ENCODE measurements at places on chromosomes 6 and 20.

- DNase-seq, result no peak
Measured at GRCh38 chr6:53302678-53303360, 45.9 kb downstream of the ELOVL5 start.

- DNase-seq, result no peak
Measured at GRCh38 chr20:50130356-50130723, 17.4 kb upstream of the UBE2V1 start.

DNA sequence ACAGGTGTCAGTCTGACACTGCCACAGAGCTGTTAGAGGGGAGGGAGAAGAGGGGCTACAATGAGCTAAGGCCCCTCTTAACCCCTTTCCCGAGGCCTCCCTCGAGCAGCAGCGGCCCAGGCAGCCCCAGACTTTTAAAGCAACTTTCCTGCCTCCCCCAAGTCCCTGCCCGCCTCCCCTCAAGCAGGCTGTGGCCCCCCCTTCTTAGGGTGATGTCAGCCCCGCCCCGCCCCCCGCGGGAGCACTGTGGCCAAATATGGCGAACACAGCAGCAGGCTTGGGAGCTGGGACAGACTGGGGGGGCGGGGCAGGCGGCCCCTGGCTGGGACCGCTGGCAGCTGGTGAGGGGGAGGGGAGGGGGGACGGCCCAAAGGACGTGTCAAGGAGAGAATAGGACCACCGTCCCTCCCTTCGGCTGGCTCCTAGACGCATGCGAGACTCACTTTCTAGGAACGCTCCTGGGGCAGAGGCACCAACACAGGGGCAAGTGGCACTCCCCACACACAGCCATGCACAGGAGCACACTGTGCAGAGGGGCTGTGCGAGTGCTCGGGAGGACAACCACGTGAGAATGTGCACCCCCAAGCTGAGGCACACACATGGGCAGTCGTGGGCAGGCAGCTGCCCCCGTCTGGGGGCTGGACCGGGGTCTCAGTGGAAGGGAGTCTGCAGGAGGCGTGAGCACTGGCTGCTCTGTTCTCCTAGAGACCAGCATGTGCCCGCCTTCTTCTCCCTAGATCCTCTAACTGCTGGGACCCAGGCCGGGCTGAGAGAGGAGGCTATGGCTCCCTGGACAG, 6.7 kb downstream of the TEAD3 start:
- DNase-seq, result no peak

GRCh38 chr6:79042799-79043126, 35.3 kb downstream of the PHIP start:
- DNase-seq, result no peak

GRCh38 chr20:40961686-40962640, 66.7 kb upstream of the TOP1 start:
- no peak for DNase-seq

DNA sequence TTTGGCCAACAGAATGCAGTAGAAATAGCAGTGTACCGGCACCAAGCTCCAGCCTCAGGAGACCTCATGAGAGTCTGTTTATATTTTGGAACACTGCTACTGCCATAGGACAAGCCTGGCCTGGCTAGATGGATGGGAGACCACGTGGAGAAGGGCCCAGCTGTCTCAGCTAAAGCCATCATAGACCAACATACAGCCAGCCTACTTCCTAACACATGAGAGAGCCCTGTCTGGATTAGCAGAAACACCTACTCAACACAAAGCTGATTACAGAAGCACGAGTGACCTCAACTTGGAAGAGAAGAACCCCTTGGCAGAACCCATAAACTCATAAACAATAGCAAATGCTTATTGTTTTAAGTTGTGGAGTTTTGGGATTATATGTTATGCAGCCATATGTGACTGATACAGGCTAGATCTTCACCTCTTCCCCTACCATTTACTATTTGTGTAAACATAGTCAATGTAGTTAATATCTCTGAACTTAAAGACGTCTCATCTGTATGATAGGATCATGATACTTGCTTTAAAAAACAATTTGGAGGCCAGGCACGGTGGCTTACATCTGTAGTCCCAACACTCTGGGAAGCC, 199.4 kb upstream of the ZNF217 start:
- DNase-seq, result no peak

- DNase-seq, result no peak
Measured at GRCh38 chr20:21202259-21202658, 76.4 kb downstream of the KIZ start.

GRCh38 chr20:54611708-54612412, 136.5 kb downstream of the DOK5 start:
- DNase-seq, result no peak

DNA sequence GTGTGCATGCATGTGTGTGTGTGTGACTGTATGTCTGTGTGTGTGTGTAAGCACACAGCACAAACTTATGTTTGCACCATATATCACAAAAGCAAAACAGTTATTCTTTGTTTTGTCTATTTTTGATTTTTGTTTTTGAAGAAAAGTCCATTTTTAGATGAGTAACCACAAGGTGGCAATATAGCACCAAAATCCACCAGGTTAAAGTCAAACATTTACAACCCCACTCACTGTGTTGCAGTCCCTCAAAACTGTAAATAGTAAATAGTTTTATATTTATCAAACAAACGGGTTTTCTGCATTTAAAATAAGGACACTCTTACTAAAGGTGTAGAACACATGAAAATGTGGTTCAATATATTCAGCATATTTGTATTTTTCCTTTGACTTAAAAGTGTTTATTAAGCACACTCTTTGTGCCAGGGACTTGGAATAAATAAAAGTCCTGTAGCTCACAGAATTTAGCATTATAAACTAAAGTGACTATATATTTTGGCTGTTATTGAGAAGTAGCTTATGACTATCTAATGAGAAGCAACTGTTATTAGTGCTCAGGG, 118.5 kb downstream of the GFRAL start:
- no peak for DNase-seq

- DNase-seq, result no peak
Measured at GRCh38 chr6:131226459-131227157, 91.3 kb downstream of the AKAP7 start.

- DNase-seq, result no peak
Measured at GRCh38 chr20:8287340-8287739, 155.3 kb downstream of the PLCB1 start.

- DNase-seq, result no peak
Measured at GRCh38 chr6:741410-742339, 48.7 kb upstream of the EXOC2 start.

DNA sequence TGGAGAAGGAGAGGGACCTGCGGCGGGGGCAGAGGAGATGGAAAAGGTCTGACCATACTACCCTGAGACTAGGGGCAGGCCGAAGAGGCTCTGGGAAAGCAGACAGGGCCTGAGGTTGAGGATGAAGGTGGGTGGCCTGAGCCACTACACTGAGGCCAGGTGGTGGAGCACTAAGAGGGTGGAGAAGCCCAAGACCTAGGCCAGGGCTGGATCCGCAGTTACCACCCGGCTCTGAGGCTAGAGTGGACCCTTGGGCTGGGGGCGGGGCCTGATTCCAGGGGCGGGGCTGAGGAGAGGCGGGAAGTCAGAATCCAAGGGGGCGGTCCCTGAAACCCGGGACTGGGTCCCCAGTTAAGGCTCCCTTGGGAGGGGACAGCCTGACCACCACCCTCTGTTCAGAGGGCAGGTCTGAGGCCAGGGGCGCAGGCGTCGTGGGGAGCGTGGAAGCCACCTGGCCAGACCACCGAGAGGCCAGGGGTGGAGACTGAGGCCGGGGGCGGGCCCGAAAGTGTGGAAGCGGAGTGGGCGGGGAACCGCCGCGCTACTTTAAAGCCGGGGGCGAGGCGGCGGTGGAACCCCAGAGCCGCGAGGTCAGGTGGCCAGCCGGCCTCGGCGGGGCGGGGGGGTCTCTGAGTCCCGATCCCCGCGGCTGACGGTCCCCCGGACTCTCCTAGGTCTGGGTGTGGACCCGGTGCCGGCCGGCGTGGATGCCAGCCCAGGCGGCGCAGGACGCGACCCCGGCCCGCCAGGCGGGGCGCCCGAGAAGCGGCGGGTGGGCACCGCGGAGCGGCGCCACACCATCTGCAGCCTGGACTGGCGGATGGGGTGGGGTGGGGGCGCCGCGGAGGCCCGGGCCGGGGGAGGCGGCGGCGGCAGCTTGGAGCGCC, 8.3 kb downstream of the CCM2L start:
- peak; percentile 8 for DNase-seq

DNA sequence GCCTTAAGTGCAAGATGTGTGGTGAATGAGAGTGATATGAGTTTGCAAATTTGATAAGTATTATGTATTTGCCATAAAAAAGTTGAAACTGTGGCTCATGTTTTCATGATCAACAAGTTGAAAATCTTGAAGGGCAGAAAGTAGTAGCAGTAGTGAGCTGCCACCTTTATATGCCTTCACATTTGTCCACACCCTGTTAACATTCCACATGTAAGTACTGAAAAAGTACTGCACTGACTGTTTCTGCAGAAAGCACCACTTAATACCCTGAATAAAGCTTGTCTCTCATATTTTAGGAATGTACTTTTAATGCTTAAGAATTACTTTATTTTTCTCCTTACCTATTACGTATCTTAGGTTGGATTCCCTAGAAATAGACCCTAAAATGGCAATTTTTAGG, 45.9 kb downstream of the FLRT3 start:
- DNase-seq, result no peak
